ENCODE measurements at places on chromosomes 7 and 10.

- DNase-seq, result no peak
These were observed 136.5 kb downstream of the ADARB2 start for GRCh38 chr10:1600861-1601260.

DNA sequence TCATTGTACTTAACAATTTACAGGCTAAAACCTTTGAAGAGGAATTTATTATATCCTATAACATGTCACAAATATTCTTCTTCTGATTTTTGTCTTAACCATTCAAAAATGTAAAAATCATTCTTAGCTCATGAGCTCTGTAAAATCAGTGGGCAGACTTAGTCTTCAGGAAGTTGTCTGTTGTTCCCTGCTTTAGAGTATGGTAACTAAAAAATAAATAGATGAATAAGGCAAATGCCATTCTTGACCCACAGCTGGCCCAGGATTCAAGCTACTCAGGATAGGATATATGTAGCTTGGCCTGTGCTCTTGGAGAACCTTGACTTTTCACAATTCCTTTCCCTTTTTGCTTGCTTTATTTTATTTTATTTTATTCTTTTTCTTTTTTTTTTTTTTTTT, 51.5 kb downstream of the LRRC4 start:
- DNase-seq, result no peak

GRCh38 chr10:99421233-99421739, 9.1 kb downstream of the GOT1 start:
- DNase-seq, result no peak

- no peak for DNase-seq
These were observed 97.0 kb upstream of the FERD3L start for GRCh38 chr7:19242246-19242645.

DNA sequence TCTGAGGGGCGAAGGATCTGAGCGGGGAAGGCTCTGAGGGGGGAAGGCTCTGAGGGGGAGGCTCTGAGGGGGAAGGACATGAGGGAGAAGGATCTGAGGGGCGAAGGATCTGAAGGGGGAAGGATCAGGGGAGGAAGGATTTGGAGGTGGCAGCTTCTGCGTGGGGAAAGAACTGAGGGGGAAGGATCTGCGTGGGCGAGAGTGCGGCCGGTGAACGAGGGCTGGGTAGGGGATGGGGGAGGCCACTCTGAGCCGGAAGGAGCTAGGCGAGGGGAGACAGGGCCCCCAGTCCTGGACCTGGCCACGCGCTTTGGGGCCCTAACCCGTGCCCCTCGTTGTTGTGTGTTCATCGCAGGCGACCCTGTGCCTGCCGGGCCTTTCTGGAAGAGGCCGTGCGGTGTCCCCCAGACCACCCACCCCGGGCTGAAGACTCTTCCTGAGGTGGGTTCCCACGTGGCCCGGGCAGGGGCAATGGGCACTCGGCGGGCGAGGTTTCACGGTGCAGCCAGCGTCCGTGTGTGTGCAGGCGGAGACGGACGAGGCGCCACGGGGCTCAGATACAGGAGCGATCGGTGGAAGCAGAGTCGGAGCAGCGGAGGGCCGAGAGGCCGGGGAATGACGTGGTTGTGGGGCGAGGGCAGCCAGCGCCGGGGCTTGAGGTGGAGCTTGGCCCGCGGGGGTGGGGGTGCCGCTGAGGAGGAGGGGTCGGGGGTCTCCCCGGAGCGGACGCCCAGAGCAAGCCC, 2.0 kb downstream of the CALY start:
- DNase-seq, result no peak

DNA sequence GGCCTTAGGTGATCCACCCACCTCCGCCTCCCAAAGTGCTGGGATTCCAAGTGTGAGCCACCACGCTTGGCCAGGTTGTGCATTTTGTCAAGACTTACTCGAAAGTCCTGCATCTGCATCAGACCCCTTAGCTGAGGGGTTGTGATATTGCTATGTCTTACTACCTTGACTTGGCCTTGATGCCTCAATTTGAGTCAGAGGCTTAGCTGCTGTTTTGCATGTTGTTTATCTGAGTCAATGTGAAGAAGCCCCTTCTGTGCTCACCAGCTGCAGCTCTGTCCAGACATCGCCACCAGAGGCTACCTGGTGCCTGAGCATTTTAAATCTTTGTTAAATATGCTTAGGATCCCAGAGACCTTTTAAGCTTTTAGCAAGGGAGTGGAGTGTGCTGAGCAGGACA, 18.1 kb downstream of the UBE2D4 start:
- DNase-seq, result no peak
